ENCODE measurements at places on chromosomes 13 and 19. TPM values are rescaled to one million over a fixed set of nuclear protein-coding genes. Genes with fewer than 3 reads are reported as not detected.

The ZNF701 gene
- total RNA-seq: 9.6 TPM

The CLPTM1 gene
- 70.3 TPM for total RNA-seq

The COL4A1 gene
- 1.0 TPM for total RNA-seq

The CYP2A6 gene
- total RNA-seq: 1.4 TPM

The LRRC25 gene
- total RNA-seq: 1.7 TPM

The PROZ gene
- 0.05 TPM for total RNA-seq

The IGFLR1 gene
- total RNA-seq: 4.0 TPM

The ZNF578 gene
- 0.22 TPM for total RNA-seq

The SRRM5 gene
- 1.3 TPM for total RNA-seq

The C3 gene
- not detected for total RNA-seq

The C19orf85 gene
- total RNA-seq: not detected

The KIR3DL1 gene
- not detected for total RNA-seq

The NUDT15 gene
- total RNA-seq: 15.4 TPM

The IGFL3 gene
- not detected for total RNA-seq

The LILRA1 gene
- 0.44 TPM for total RNA-seq

The OR10H1 gene
- 0.14 TPM for total RNA-seq

The KLK15 gene
- not detected for total RNA-seq

The GRIK5 gene
- 0.45 TPM for total RNA-seq

The ZNF626 gene
- total RNA-seq: 23.2 TPM

The CDX2 gene
- total RNA-seq: 0.32 TPM

The PLVAP gene
- total RNA-seq: 0.29 TPM

The PLIN5 gene
- total RNA-seq: 1.4 TPM

The KMT5C gene
- total RNA-seq: 19.1 TPM

The DIRAS1 gene
- total RNA-seq: 8.3 TPM

The COX7A1 gene
- 45.1 TPM for total RNA-seq

The ENOX1 gene
- 5.9 TPM for total RNA-seq

The ANGPTL4 gene
- total RNA-seq: 2.5 TPM

The GRK1 gene
- total RNA-seq: 0.13 TPM

The ADAT3 gene
- total RNA-seq: 0.83 TPM

The IZUMO2 gene
- not detected for total RNA-seq

The PRR12 gene
- 10.5 TPM for total RNA-seq

The KLHL1 gene
- not detected for total RNA-seq

The NLRP4 gene
- not detected for total RNA-seq

The PSG11 gene
- not detected for total RNA-seq

The ZNF723 gene
- total RNA-seq: not detected

The CUL4A gene
- total RNA-seq: 107 TPM

The ZNF490 gene
- 8.4 TPM for total RNA-seq

The FFAR2 gene
- total RNA-seq: 0.58 TPM

The KLK7 gene
- not detected for total RNA-seq

Measured in motor neuron (in vitro differentiated cells).